Fibroblast of skin of abdomen (primary cell): ENCODE measurements at places on chromosomes 12 and 14.

DNA sequence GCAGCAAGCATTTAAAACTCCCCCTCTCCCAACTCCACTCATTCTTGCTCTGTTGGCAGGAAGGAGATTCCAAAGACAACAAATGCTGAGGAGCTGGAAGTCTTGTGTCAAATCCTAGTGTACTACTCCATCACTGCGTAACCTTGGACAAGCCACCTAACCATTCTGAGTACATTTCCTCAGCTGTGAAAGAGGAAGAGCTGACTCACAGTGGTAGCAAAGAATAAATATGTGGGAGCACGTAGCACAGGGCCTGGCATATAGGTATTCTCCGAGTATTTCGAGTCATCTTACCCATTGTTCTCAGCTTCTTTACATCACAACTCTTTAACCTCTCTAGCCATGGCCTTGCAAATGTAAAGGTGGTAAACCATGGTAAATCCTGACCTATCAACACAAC, 28.7 kb downstream of the EGLN3 start:
- no peak for DNase-seq

GRCh38 chr12:46549527-46550265, 177.1 kb upstream of the SLC38A2 start:
- peak; percentile 95 for DNase-seq

DNA sequence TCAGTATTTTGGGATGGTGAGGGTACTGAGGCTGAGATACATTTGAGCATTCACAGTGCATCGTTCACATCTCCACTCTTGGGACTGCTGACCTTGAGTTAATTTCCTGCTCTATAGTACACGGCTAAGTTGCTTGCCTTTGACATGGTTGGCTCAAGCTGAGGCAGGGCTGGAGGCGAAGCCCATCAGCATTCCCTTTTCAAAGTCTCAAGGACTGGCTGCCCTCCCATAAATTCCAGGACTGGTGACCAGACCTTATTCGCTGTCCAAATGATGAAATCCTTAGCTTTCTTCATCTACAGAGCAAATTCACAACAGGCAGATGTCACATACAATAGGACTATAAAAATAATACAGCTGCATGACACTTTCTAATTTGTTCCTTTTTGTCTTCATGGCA, 85.9 kb downstream of the SSPN start:
- no peak for DNase-seq

DNA sequence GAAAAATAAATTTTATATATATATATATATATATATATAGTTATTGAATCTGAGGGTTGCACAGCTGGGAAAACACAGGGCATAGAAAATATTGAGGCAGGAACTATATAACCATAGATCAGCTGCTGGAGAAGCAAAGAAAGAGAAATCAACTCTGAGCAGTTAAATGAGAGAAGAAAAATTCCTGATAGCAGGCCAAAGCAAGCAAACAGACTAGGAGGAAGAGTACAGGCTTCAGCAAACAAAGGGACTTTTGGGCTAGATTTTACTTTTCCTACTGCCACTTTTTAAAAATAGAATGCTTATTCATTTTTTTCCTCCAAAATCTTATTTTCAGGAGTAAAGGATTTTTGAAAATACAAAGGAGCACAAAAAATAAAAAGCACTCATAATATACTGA, 216.0 kb upstream of the PRKD1 start:
- no peak for DNase-seq

DNA sequence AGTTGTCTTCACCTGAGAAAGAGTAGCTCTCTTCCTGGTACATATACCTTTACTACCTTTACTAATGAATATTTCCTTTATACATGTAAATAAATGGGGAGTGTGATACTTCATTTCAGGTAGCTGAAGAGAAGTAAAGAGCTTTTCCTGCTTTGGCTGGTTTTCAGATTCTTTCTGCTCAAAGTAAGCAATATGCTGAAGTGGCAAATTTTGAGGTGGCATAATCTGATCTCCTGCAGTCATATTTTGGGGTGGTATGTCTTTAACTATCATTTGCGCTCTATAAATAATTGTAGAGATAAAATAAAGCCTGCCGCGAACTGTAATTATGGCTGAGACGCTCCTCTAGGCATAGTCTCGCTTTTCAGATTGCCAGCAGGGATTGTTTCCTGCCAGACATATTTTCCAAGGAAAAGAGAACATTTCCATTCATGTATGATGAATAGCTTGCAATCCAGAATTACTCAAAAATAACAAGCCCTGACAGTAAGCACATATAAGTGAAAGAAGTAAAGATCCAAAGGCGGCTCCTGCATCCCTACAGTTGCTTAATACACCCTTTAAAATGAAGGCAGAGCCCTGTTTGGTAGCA, 200.7 kb downstream of the C12orf50 start:
- no peak for DNase-seq

GRCh38 chr12:80776706-80777105, 60.0 kb downstream of the MYF5 start:
- no peak for DNase-seq

- no peak for DNase-seq
Observed at GRCh38 chr12:49368240-49368600, 958 bp downstream of the SPATS2 start.

- no peak for DNase-seq
Observed at GRCh38 chr12:13713556-13714410, 267.6 kb downstream of the GRIN2B start.
